ENCODE measurements at places on chromosomes 1 and 21.
A peak's percentile ranks its signal among the peaks of the same experiment; 100 is the strongest.

DNA sequence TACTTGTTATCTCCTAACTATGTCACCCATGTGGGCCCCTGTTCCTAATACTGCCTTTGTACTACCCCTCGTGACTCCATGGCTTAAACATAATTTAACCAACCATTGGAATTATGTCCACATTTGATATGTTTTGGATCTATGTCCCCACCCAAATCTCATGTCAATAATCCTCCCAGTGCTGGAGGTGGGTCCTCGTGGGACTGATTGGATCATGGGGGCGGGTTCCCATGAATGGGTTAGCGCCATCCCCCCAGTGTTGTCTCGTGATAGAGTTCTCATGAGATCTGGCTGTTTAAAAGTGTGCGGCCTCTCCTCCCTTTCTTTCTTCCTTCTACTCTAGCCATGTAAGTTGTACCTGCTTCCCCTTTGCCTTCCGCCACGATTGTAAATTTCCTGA lies 9.8 kb downstream of the CBR1 start:
- DNase-seq: no peak

GRCh38 chr1:94351481-94351880 lies 66.7 kb upstream of the ABCD3 start:
- DNase-seq: no peak

GRCh38 chr1:4549930-4550329 lies 104.5 kb upstream of the AJAP1 start:
- no peak for DNase-seq

- DNase-seq: no peak
Measured at GRCh38 chr1:82226186-82226505, 425.4 kb downstream of the ADGRL2 start.

- no peak for DNase-seq
Measured at GRCh38 chr21:45308194-45309068, 20.7 kb upstream of the POFUT2 start.

GRCh38 chr1:82597649-82598048 lies 796.9 kb downstream of the ADGRL2 start:
- no peak for DNase-seq

- no peak for DNase-seq
Measured at GRCh38 chr1:89547563-89548116, 23.0 kb downstream of the LRRC8B start.

GRCh38 chr1:104746994-104747393 lies 997.3 kb downstream of the AMY1C start:
- no peak for DNase-seq

DNA sequence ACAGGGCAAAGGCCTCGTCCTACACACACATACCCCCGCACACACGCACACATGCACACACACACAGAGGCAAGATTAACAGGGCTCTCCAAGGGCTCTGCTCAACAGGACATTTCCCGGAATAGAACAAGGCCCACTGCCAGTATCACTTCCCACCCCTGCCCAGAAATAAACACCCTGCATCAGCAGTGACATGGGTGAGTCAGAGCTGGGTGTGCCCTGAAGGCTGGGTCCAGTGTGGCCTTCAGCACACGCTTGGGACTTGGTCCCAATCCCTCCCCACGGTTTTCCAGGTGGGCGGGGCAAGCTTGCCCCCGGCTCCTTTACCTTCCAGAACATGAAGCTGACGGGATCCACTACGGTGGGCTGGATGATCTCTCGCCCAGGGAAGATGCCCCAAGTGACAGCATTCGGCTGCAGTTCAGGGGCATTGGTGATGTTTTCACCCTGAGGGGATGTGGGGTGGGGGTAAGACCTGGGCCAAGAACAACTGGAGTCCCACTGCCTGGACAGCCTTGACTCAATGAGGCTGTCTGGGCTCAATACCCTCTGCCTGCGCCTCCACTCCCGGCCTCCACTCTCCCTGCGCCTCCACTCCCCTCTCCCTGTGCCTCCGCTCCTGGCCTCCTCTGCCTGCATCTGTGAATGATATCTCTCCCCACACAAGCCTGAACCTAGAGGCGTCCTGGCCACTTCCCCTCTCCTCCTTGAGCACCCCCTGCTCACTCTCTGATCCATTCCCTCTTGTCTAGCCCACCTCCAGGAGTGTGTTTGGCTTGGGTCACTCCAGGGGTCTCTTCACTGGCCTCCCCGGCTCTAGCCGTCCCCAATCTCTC lies 14.7 kb downstream of the MTHFR start:
- peak; percentile 84 for DNase-seq

DNA sequence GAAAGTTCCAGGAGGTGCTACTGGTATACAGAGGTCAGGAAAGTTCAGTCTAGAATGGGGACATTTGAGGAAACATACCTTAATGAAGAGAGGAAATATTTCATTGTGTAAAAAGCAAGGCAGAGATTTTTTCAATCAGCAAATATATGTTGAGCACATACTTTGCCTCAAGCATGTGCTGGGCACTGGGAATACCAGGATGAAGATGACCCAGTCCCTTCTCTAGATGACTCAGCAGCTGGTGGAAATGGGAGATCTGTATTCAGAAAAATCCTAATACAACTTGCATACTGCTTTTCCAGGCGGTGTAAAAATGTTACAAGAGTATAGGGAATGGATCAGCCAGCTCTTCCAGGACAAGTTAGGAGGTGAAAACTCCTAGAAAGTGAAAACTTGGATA lies 229.3 kb downstream of the FGGY start:
- no peak for DNase-seq

GRCh38 chr21:23578027-23578426 lies 2029.3 kb downstream of the MRPL39 start:
- DNase-seq: no peak

- DNase-seq: no peak
Measured at GRCh38 chr1:196433000-196433399, 175.2 kb downstream of the KCNT2 start.

GRCh38 chr1:151759241-151759640 lies 4.1 kb downstream of the MRPL9 start:
- DNase-seq: no peak

GRCh38 chr1:79791488-79792218 lies 785.1 kb upstream of the ADGRL4 start:
- DNase-seq: no peak

DNA sequence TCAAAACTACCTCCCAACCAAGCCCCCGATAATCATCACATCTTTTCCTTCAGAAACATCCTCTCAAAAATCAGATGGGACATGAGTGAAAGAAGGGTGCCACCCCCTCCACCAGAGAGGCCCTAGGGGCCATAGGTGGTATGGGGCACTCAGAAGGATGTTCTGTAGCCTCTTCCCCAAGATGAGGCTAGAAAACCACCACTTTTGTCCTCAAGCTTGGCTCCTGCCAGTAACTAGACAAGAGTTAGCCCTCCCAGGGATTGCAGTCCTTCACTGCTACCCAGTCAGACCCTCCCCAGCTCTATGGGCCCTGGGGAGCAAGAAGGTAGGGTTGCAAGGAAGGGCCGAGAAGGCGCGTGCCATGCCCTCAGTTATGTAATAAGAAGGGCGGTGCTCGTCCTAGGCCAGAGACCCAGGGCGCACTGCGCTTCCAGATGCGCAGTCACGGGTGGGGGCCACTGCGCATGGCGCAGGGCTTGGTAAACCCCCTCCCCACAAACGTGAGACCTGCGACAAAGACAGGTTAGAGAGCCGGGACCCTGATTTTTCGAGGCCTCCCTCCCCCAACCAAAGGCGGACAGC lies 69.7 kb downstream of the CD46 start:
- no peak for DNase-seq

DNA sequence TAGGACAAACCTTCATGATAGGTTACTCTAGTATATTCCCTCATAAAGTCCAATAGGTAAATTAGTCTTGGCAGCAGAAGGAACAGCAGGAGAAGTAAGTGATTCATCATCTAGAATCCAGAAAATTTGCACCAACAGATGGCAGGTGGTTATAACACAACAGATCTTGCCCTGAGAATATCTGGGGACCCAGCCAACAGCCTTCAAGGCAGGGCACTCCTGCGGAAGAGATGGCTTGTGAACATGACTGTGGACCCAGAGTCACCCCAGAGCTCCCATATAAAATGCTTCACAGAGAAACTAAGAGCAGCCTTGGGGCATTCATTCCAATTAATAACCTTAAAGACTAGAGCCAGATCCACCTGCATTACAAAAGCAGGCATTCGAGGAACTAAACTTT lies 7.9 kb upstream of the PLA2G2C start:
- no peak for DNase-seq

GRCh38 chr1:220698607-220699016 lies 8.4 kb downstream of the C1orf115 start:
- no peak for DNase-seq

- DNase-seq: peak; percentile 28
Measured at GRCh38 chr1:110524311-110525248, 5.6 kb upstream of the KCNA10 start.

- DNase-seq: no peak
Measured at GRCh38 chr1:245279346-245279745, 124.6 kb downstream of the KIF26B start.

- DNase-seq: no peak
Measured at GRCh38 chr1:186059752-186060151, 315.3 kb downstream of the TPR start.

DNA sequence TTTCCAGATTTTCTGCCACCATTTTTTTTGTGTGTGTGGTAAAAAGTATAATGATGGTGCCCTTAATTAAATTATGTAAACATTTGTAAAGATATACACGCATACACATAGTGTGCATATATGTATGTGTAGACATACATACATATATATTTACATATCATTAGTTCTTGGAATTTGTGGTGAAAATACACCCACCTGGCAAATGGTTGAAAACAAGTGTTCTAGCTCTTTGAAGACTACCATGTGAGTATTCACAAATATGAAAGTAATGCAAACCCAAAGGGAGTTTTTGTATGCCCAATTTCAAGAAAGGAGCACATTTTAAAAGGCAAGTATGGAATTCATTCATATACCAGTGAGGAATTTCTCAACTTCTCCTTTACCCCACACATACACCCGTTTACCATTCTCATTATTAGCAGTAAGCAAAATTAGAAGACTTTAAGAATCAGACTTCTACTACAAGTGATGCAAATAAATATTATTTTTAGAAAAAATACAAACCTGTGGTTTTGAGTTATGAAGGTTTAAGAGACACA lies 8.0 kb downstream of the RABGAP1L start:
- no peak for DNase-seq

DNA sequence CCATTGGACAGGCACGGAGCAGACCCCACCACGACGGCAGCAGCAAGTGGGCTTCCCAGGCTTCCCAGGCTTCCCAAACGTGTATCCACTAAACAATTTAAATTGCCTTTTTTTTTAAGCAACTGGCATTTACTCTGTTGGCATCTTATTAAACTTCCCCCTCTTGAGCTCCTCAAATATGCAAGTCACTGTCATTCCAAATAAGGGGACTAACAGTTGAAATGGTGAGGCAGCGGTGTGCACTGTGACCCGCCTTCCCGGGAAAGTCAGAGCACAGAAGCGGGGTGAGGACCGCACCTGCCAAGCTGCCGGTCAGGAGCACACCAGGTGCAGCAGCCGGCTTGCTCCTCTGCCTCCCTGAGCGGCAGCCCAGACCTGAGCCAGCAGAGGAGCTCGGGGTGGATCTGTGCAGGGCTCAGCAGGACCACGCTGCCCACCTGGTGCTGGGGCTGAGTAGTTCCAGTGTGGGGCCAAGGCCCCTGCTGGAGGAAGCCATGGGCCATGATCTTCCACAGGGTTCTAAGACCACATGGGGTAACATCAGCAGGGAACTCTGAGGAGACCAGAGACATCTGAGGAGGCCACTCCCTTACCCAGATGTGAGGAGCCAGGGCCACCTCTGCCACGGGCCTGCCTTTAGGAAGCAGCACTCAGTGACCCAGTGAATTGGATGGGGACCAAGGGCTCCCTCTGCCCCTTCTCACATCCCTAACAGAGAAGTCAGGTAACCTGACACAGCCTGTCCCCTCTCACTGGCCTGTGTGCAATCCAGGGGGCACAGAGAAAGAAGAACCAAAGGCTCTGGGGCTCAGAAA lies 245.4 kb downstream of the NPHP4 start:
- DNase-seq: no peak

- DNase-seq: no peak
Measured at GRCh38 chr1:178310685-178311105, 186.1 kb downstream of the CLEC20A start.

DNA sequence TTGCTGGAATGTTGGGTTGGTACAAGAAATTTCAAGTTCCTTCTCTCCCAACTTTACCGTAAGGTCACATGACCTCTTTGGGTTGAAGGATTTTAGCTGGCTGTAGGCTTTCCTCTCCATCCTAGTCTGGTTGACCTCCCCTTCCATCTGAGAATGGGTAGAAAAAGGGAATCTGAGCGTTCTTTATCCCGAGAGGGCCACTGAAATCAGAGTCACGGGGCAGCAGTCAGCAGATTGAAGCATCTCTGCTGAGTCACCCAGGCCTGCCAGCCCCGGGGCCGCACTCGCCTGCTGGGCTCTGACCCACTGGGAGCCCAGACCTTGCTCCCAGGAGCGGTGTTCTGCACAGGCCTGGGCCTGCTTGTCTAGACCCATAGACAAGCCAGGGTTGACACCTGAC lies 31.0 kb downstream of the TMCC2 start:
- DNase-seq: no peak

GRCh38 chr1:3542676-3543075 lies 68.6 kb downstream of the MEGF6 start:
- no peak for DNase-seq

- DNase-seq: no peak
Measured at GRCh38 chr21:44528634-44528995, 11.4 kb downstream of the KRTAP10-1 start.

DNA sequence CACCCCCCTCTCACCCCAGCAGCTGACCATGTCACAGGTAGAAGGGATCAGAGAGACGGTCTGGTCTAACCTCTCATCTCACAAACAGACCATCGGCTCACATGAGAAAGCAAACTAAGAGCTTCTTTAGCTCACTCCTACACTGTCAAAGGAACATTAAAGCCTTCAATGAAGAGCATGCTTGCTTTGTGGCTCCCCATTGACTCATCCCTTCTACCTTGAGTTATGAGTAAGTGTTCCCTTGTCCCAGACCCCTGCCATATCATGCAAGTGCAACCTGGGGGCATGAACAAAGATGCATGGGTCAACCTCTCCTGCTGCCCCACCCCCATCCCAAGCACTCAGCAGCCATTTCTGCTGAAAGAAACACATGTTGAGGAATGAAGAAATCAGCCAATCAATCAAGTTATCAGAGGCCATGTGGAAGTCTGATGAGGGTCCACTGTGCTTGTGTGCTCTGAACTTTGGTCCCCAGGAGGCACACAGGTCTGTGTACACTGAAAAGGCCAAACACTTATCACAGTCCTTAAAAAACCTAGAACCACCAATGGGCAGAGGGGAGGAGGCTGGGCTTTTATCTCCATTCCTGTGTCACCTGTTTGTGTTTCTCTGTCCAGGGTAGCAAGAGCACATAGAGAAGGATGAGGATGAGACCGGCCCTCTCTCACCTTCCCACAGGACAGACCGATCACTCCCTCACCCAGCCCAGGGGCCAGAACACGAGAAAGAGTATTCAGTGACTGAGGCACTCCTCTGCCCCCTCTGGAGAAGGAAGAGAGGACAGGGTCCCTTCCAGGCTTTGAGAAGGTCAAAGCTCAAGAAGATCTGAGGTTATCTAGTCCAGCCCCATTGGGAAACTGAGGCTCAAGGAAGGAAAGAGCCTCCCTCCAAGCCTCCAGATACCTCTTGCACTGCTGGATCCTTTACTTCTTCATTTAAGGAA lies 9.5 kb downstream of the ETNK2 start:
- DNase-seq: no peak

GRCh38 chr1:234535763-234536515 lies 57.0 kb upstream of the TARBP1 start:
- no peak for DNase-seq
